DMS153 (cell line): ENCODE measurements at places on chromosomes 5 and 9.

DNA sequence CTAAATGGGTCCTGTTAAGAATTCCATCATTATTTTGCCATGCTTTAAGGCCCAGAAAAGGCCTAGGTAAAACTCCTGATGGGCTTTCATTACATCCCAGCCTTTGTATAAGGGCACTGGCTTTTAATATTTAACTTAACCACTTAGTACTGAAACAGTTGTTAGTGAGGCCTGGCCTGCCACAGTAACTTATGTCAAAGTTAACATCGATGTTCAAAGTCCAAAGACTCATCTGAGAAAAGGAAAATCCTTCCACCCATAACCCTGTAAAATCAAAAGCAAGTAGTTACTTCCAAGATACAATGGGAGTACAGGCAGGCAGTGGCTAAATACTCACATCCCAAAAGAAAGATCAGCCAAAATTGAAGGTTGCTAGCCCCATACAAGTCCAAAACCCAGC is 15.0 kb upstream of the UGT3A1 start:
- no peak for DNase-seq

GRCh38 chr9:72315510-72316311 is 49.3 kb downstream of the ZFAND5 start:
- DNase-seq, result peak; percentile 44

DNA sequence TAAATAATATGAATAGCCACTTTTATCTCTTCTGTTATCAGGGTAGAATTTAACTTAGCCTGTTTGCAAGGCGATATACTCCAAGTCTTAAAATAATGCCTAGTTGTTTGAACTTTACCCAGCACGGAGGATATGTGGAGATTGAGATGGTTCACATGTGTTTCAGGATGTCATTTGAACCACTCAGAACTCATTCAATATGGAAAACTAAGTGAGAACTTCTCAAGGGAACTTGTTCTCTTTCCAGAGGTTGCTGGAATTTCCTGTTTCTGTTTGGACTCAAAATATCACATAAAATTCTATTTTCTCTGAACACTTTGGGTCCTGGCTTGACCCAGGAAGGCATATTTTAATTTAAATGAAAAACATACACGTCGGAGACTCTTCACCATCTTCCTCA is 139.1 kb upstream of the MYO10 start:
- DNase-seq, result no peak

DNA sequence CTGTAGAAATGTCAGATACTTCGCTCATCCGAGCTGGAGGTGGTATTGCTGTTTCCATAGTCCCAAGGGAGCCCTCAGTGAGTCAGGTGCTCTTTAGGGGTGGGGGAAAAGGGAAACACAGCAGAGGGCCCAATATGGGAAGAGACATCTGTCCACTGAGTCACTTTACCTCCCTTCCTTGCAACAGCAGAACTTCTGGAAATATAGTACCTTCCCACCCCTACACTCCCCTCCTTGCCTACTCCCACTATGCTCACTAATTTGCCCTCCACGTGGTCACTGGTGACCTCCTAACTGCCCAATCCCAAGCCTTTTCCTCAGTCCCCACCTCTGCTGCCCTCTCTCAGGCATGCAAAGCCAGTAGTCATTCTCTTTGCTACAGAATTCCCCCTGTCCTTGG is 1.9 kb downstream of the HK3 start:
- DNase-seq, result no peak

DNA sequence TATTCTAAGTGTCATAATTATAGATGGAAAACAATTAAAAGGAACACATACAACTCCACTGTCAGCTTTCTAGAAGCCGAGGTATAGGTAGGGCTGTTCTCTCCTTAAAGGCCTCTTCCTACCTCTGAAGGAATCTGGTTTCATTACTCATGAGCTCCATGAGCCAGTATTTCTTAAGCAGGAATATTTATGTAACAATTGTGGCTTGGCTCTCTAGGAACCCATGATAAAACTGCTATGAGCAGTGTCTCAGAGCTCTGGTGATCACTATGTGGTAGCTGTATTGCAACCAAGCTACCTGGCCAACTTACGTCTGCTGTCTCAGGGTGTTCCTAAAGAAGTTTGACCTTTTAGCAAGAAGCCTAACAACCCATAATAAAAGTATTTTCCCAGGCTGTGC is 157.7 kb downstream of the CEP120 start:
- DNase-seq, result no peak

DNA sequence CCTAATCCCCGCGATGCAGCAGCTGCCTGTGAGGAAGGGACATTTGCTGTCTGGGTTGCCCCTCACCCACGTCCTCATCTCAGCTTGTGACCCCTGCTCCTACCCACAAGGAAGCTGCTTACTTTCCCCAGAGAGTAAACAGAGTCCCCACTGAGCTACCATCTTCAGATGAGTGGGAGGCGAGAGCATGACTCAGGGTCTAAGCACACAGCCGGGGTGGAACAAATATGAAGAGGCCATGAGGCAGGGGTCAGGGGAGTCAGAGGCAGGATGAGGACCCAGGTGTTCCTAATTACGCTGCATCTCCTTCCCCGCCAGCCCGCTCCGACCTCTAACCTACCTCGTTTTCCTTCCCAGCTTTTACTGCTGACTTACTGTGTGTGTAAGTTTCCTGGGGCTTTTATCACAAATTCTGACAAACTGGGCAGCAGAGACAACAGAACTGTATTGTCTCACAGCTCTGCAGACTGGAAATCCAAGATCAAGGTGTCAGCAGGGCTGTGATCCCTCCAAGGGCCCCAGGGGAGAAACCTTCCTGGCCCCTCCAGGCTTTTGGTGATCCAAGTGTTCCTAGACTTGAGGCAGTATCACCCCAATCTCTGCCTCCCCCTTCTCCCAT is 94.0 kb upstream of the DNAH5 start:
- no peak for DNase-seq

GRCh38 chr9:91458906-91459305 is 35.3 kb upstream of the NFIL3 start:
- no peak for DNase-seq

GRCh38 chr5:169178754-169179153 is 122.2 kb downstream of the SLIT3 start:
- DNase-seq, result no peak

- no peak for DNase-seq
Measured at GRCh38 chr5:170861917-170862766, at the start of gene RANBP17. TSS of gene RANBP17 (plus strand) at chr5:170862018.

GRCh38 chr9:123120131-123120530 is 86.7 kb downstream of the GPR21 start:
- no peak for DNase-seq

GRCh38 chr9:100466829-100467221 is 6.1 kb upstream of the TMEFF1 start:
- no peak for DNase-seq

DNA sequence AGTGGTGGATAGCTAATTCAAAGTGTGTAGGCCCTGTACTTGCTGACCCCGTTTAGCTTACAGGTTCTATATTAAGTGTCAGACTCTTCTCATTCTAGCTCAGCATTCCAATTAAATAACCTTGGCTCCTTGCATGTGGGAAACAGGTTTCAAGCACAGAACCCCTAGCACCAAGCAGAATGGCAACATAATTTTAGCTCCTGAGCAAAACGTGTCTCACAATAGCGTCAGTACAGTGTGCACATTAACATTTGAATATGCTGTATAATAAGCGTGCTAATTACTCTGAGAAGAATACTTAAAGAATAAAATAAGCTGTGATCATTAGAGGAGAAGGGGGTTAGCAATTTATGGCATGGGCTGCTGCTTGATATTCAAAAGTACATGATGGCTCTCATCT is 21.0 kb upstream of the ANP32B start:
- DNase-seq, result no peak

DNA sequence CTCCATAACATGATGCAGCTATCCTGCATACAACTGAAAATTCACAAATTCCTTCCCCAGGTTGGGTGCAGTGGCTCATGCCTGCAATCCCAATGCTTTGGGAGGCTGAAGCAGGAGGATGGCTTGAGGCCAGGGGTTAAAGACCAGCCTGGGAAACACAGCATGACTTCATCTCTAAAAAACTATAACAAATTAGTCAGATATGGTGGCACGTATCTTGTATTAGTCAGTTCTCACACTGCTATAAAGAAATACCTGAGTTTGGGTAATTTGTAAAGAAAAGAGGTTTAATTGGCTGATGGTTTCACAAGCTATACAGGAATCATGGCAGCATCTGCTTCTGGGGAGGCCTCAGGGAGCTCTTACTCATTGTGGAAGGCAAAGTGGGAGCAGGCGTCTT is 56.4 kb upstream of the DAPK1 start:
- no peak for DNase-seq

DNA sequence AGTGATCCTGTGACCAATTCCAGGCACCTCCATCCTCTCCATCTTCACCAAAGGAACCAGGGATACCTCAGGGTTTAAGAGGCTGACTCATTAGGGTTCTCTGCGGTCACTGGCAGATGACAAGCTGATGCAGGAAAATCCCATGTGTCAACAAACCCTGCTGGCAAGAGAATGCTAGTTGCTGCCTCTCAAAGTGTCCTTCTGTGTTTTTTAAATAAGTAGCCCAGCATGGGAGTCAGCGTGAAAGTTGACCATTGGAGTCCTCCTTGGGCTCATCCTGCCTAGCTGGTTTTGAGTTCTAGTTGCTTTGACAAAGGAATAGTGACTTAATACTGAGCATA is 200.2 kb downstream of the SLIT3 start:
- no peak for DNase-seq

GRCh38 chr9:120978987-120979386 is 52.4 kb upstream of the TRAF1 start:
- DNase-seq, result no peak

DNA sequence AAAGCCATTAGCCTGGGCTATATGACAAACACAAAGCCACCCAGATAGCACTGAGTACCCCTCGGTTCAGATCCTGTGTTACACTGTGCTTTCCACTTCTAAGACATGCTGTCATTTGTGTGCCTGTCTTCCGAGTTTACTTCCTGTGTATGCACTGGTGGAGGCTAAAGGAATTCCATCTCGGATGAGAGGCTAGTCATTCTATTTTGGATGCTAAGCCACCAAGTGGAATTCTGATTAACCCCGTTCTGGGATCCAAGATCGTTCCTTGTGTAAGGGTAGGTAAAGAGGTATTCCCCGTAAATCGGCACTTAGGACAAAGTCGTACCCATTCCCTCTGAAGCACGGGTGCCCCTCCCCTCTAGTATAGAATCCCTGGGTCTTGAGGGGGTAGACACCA is 8.7 kb downstream of the PROP1 start:
- DNase-seq, result no peak

GRCh38 chr9:124290743-124291554 is 33.2 kb downstream of the NEK6 start:
- no peak for DNase-seq

- DNase-seq, result no peak
Measured at GRCh38 chr5:1318659-1319251, 23.9 kb upstream of the TERT start.

DNA sequence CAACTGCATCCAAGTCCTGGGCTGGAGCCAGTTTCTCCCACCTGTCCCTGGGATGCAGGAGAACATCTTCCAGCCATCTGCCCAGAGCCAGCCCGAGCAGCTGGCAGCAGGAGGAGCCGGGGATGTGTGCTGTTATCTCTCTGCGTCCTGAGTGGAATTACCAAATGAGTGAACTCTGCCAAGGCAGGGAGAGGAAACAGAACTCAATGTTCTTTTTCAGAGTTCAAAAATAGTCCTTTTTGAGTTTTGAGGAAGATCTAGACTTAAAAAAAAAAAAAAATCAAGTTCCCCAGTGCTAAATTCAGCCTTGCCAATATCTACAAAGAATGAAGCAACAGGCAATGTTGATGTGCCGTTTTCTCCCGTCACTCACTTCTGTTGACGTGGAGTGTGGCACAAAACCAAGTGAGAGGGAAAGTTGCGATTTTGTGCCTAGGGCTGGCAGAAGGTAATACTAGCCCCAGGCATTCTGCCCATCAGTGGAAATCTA is 56.2 kb downstream of the TMOD1 start:
- DNase-seq, result no peak

DNA sequence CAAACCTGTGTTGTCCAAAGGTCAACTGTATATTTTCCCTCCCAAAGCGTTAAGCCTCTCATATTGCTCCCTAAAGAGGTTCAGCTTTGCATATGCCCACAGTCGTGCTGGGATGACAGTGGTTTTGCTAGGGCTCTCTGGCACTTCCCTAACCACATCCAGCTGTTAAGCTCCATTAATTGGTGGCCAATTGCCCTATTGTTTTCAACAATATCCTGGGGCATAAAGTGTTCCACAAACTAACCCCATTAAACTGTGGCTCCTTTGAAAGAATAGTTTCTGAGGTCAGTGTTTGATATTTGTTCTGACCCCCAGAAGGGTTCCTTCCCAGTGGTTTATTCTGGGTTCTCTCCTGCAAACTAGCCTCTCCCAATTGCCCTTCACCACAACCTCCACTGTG is 194.5 kb downstream of the HSD17B3 start:
- DNase-seq, result no peak

DNA sequence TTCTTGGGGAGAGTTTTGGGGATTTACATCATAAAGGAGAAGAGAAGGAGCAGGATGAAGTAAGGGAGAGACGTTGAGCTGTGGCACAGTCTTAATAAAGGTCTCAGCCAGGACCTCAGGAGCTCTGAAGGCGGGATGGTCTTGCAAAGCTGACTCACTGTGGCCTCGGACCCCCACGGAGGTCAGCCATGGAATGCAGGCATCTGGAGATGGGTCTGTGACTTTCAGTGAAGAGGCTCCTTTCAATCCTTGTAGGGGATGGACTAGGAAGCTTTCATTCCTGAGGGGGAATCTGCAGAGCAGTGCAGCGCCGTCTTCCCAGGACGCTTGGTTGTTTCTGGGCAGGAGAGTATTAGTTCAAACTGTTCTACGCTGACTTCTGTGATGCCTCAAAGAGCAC is 65.7 kb upstream of the BASP1 start:
- no peak for DNase-seq

DNA sequence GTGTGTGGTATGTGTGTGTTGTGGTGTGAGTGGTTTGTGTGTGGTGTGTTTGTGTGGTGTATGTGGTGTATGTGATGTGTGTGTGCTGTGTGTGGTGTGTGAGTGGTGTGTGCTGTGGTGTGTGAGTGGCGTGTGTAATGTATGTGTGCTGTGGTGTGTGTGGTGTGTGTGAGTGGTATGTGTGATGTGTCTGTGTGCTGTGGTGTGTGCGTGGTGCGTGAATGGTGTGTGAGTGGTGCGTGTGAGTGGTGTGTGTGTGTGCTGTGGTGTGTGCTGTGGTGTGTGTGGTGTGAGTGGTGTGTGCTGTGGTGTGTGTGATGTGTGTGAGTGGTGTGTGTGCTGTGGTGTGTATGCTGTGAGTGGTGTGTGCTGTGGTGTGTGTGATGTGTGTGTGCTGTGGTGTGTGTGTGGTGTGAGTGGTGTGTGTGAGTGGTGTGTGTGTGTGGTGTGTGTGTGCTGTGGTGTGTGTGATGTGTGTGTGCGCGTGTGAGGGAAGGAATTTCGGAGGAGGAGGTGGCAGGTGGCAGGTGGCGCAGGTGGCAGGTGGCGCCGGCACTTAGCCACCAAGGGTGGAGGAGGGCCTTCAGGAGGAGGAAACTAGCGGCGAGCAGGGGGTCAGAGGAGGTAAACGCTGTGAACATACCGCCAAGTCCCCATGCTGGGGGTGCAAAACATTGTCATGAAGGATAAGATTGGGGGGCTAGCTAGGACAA is 191.8 kb downstream of the MELK start:
- DNase-seq, result peak; percentile 62
